ENCODE measurements at places on chromosomes 1 and 21. TPM values are rescaled to one million over a fixed set of nuclear protein-coding genes. Genes with fewer than 3 reads are reported as not detected.

ARHGEF16 gene
- 0.09 TPM for total RNA-seq

TINAGL1 gene
- total RNA-seq, result 2.4 TPM

FCRL5 gene
- not detected for total RNA-seq

RYR2 gene
- total RNA-seq, result not detected

DEPDC1 gene
- total RNA-seq, result 0.34 TPM

LINGO4 gene
- not detected for total RNA-seq

CYP4A22 gene
- not detected for total RNA-seq

FAM76A gene
- 9.6 TPM for total RNA-seq

SMCP gene
- not detected for total RNA-seq

RIPPLY3 gene
- total RNA-seq, result not detected

TPRG1L gene
- 25.8 TPM for total RNA-seq

MRPS14 gene
- total RNA-seq, result 25.7 TPM

SLC26A9 gene
- total RNA-seq, result not detected

MRPL37 gene
- 39.6 TPM for total RNA-seq

PARS2 gene
- total RNA-seq, result 3.2 TPM
